NCI-H1436 (cell line): ENCODE measurements at places on chromosomes 7 and 10.

GRCh38 chr10:132882069-132882951 is 60.1 kb downstream of the CFAP46 start:
- no peak for DNase-seq

- no peak for DNase-seq
These were observed 102.2 kb upstream of the FGFR2 start for GRCh38 chr10:121700416-121700815.

DNA sequence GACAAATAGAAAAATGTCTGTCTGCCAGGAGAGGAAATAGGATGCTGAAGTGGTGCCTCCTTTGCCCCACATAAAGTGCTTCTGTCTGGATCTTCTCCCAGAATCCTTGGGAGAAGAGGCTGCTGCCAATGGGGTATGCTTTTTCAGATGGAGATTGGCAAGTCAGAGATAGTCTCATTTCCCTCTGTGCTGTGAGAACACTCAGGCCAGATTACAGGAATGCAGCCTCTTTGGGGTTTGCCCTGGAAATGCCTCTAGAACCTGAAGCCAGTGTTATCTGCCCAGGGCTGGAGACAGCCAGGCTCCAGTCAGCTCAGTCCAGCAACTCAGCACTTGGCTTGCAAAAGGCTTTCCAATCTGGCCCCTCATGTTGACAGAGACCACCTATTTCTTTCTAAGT is 119.1 kb upstream of the PHYHIPL start:
- DNase-seq = no peak

- no peak for DNase-seq
These were observed 3.0 kb upstream of the BUB3 start for GRCh38 chr10:123150986-123151736.

DNA sequence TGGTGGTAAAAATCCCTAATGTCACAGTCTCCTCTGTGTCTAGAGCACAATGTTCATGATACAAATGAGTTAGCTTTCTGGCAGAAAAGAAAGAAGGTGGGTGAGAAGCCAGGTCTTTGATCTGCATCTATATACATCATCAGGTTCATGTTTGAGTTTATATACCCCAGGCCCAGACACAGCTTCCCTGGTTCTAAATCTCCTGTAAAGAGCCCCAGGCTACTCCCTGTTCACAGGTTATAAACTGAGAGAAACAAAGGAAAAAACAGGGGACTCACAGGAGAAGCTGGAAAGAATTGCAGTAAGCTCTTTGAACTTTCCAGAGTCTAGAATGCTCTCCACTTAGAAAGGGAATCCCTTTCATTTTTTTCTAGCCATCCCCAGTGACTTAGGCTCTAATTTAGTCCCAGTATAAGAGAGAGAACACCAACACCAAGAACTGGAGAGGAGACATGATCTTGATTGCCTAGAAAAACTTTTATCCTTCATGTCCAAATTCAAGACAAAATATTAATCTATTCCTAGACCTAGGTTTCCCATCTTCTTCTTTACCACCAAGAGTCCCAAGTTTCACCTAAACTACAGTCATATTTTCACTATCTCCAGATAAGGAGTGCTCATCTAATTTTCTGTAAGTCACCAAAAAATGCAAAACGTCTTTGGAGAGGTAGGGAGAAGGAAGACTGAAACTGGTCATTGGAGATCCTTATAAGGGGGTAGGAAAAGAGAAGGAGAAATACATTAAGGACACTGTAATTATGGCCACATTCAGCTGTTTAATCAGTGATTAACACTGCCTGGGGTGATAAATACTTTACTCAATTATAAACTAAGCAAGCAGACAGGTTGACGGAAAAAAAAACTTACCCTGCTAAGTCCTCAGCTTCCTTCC is 469 bp downstream of the MSS51 start:
- no peak for DNase-seq

GRCh38 chr7:141704112-141704511 is 2.1 kb upstream of the DENND11 start:
- no peak for DNase-seq
